ENCODE measurements at places on chromosomes 7 and 10.

- no peak for DNase-seq
These were observed 42.0 kb downstream of the PRPS1L1 start for GRCh38 chr7:17985473-17986239.

GRCh38 chr7:12222889-12223579 lies 11.9 kb downstream of the TMEM106B start:
- no peak for DNase-seq

GRCh38 chr7:64685741-64686140 lies 19.8 kb downstream of the ZNF107 start:
- DNase-seq = no peak

- no peak for DNase-seq
These were observed 29.6 kb upstream of the DPYSL4 start for GRCh38 chr10:132157101-132157500.

DNA sequence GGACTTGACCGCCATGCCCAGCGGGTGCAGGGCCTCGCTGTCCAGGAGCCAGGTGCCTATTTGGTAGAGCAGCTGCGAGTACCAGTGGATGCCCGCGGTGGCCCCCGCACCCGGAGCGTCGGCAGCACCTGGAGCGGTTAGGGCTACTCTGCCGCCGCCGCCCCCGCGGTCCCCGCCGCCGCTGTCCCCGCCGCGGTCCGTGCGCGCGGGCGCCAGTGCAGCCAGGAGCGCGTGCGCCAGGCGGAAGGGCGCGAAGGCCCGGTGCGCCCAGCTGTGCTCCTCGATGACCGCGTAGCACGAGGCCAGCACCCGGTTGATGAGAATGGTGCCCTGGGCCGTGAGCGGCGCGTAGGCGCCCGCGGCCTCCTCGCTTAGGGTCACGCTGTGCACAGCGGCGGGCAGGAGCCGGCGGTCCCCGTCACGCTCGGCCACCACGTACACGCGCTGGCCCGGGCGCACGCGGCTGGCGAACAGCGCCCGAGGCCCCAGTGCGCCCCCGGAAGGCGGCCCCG lies 9.3 kb downstream of the SHH start:
- no peak for DNase-seq

- DNase-seq = no peak
These were observed 22.7 kb downstream of the FAM237B start for GRCh38 chr7:90298145-90299038.

GRCh38 chr7:44884621-44885393 lies 523 bp downstream of the PURB start:
- DNase-seq = no peak

DNA sequence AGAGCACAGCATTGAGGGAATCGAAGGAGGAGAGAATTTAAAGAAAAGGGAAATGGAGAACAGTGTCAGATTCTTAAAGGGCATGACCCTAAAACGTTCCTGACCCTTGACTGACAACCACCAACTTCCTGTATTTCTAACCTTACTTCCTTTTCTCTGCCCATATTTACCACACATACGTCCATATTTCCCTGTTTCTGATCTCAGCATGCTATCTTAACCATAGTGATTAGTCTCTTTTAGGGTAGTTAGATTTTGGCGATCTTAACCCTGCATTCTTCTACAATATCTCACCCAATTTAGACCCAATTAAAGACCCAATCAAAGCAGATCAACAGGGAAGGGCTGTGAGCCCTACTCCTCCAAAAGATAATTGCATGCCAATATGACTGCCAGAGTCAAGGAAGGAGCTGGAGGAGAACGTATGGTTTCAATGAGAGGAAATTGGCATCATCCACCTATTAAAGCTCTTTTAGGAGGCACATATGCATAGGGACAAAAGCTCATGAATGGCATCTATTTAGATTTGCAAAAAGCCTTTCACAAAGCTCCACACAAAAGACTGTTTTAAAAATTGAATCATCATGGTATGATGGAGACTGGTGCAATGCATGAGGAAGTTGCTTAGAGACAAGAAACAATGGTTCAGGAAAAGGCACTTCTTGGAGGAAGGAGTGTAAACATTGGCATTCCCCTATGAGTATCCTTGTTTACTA lies 49.0 kb upstream of the ARHGAP12 start:
- peak; percentile 87 for DNase-seq

GRCh38 chr10:16902606-16903005 lies 85.4 kb upstream of the RSU1 start:
- DNase-seq = no peak

- DNase-seq = no peak
These were observed 373.1 kb downstream of the DPP6 start for GRCh38 chr7:154425271-154425670.

GRCh38 chr7:113410796-113411195 lies 292.4 kb upstream of the SMIM30 start:
- DNase-seq = no peak

GRCh38 chr7:512541-513311 lies 6.9 kb downstream of the PDGFA start:
- no peak for DNase-seq

DNA sequence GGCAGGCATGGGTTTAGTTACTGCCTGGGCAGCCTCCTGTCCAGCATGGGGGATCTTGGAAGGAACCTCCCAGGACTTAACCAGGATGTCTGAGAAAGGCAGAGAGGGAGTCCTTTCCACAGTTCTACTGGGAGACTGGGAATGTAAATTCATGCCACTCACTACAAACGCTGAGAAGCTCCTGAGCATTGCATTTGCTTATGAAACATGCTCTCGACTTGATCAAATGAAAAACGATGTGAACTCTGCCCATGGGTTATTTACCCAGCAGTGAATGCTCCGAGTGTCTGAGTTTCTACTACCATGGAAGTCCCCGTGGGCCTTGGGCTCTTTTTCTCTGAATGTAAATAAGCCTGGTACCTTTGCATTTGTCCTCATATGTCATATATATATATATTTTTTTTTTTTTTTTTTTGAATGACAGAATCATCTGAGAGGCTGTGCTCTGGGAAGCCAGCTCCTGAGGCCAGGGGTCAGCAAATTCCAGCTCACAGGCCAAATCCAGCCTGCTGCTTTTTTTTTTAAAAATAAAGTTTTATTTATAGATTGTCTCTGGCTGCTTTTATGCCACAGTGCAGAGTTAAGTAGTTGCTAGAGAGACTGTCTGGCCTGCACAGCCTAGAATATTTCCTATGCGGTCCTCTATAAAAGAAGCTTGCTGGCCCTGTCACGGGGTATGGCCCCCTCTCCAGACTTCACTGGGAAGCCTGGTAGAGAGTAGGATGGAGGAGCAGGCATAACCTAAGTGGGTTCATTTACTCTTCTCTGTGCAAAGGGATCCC lies 21.4 kb upstream of the RAPGEF5 start:
- DNase-seq = no peak

GRCh38 chr7:42587806-42588205 lies 324.1 kb downstream of the C7orf25 start:
- DNase-seq = no peak

Measured in SIG-M5 (cell line).